HEK293T (cell line): ENCODE measurements at places on chromosomes 6 and 20.
A peak's percentile ranks its signal among the peaks of the same experiment; 100 is the strongest.

DNA sequence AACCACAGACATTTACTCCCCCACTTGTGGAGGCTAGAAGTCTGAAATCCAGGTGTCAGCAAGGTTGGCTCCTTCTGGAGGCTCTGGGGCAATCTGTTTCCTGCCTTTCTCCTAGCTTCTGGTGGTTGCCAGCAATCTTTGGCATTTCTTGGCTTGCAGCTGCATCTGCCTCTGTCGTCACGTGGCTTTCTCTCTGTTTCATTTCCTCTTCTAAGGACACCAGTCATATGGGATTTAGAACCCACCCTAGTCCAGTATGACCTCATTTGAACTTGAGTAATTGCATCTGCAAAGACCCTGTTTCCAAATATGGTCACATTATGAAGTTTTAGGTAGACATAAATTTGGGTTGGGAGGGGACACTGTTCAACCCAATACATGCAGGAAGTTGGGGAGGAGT, 56.2 kb upstream of the EPB41L1 start:
- DNase-seq, result no peak

GRCh38 chr6:107740496-107741190, 83.5 kb downstream of the SCML4 start:
- no peak for DNase-seq

GRCh38 chr6:4018924-4019236, 60.1 kb downstream of the FAM217A start:
- DNase-seq, result no peak

GRCh38 chr6:10553871-10554270, 32.7 kb downstream of the GCNT2 start:
- no peak for DNase-seq

- DNase-seq, result no peak
Measured at GRCh38 chr6:127212376-127212775, 54.3 kb upstream of the RNF146 start.

GRCh38 chr20:6525447-6526303, 241.8 kb upstream of the BMP2 start:
- DNase-seq, result peak; percentile 10

DNA sequence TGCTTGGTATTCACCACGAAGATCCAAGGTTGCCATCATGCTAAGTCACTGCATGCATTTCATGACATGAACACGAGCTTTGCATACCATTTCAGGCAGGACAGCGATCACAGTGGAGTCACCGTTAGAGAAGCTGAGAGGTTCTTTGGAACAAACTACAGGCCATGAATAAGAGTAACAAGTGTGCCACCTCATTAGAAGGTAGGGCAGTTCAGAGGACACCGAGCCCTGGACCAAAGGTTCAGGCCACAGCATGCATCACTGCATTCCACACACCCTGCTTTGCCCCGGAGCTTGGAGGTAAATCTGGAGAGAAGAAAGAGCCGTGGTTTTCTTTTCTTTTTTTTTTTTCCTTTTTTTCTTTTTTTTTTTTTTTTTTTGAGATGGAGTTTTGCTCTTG, 66.9 kb upstream of the CDH4 start:
- DNase-seq, result no peak

- no peak for DNase-seq
Measured at GRCh38 chr6:145948328-145948727, 15.8 kb downstream of the SHPRH start.
